Liver (tissue), 10 donors: ENCODE measurements at places on chromosomes 4 and X.

DNA sequence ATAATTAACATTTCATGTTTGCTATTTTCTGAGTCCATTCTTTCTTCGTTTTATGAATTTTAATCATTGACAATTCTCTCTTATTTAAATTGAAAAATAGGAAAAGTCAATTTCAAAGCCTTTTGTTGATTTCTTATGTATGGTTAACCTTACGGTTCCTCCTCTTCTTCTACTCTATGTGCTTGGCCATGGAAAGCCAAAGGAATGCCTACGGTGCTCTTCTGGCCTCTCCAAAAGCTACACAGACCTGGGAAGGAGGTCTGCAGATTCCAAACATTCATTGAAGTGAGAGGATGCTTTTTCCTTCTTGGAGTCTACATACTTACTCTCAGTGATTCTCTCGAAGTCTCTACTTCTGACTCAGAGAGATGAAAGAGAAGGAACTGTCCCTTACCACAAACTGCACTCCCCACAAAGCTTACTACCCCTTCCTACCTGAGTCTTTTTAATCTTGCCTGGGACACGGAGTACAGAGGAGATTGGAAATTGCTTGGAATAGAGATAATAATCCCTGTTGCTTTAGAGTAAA, 863.1 kb upstream of the FTHL17 start:
- DNase-seq = no peak

- no peak for DNase-seq
These were observed 391.1 kb downstream of the STIM2 start for GRCh38 chr4:27251771-27252170.

DNA sequence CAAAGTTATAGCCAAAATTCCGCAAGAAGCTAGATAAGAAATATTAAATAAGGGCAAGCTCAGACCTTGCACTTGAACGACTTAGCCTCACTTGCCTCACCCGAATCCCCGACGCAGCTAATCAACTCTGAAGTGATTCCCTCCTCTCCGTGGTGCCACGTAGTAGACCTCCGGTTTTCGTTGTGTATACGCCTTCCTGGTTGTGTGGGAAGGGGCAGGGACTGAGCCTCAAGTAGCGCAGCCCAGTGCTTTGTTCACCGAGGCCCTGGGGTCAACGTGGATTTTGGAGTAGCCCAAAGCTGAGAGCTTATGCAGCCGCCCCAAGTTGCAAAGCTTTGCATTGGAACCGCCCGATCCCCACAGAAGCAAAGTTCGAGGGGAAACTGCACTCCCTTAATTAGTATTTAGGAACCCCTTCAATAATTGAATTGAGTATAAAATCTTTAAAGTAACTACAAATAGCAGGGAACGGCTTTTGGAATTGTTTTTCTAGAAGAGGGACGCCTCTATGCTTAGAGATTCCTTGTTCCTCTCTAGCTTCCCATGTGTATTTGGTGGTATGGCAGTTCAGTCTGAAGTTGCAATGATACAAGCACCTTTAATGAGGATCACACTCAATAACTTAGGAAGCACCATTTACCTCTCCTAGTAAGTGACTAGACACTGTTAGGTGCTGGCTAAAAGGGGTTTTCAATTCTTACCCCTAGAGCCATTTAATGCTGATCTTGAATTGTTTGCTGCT, 55.7 kb downstream of the LINC00632 start:
- no peak for DNase-seq

- DNase-seq = no peak
These were observed 123.7 kb upstream of the KCNIP4 start for GRCh38 chr4:22072240-22072639.

DNA sequence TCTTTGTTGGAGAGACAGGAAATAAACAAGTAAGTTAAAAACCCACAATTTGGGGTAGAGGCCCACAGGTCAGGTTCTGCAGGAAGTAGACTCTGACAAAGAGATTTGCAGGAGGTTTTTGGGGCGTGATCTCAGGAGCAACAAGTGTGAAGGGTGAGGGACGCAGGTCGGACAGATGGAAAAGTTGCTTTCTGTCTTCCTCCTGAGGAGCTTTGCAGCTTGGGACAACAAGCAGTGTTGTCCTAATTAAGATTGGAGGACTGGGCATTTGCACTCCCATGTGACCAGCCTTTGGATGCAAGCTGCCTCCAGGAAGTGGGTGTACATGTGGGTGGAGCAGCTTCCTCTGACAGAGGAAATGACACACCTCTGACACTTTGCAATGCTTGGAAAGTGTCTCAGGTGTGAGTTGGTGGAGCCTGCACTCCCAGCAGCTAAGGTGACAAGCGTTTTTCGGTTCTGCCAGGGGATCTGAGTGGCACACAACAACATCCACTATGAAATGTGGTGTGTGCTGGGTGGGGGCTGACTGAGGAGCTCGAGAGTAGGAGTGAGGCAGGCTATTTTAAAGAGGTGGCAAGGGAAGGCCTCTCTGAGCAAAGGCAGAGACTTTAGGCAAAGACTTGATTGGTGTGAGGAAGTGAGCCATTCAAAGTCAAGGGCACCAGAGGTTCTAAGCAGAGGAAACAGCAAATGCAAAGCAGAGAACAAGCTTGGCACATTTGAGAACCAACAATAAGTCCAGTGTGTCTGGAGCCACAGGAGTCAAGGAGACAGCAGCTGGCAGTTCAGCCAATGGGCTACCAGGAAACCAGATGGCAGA, 339.8 kb upstream of the GATB start:
- no peak for DNase-seq

- DNase-seq = no peak
These were observed 557 bp upstream of the KDR start for GRCh38 chr4:55125763-55126541.

DNA sequence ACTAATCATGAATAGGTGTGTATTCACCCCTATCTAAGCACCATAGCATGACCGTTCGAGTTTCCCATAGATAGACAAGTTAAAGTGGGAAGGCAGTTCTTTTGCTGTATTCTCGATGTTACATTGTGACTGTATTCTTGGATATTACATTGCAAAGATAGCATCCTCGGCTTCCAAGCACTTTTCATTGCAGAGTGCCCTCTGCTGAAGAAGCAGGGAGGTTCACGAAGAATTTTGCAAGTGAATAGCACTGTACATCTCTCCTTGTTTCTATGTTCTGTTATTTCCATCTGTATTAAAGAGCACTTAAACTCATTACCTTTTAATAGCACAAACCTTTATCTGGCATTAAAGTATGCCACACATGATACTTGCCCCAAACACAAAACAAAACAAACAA, 426.7 kb upstream of the ARX start:
- no peak for DNase-seq

GRCh38 chrX:49139713-49140112, 16.2 kb upstream of the GPKOW start:
- no peak for DNase-seq

- DNase-seq = no peak
These were observed 98.5 kb downstream of the NSUN7 start for GRCh38 chr4:40848251-40848650.

GRCh38 chr4:35538807-35539206, 705.5 kb downstream of the ARAP2 start:
- DNase-seq = no peak

DNA sequence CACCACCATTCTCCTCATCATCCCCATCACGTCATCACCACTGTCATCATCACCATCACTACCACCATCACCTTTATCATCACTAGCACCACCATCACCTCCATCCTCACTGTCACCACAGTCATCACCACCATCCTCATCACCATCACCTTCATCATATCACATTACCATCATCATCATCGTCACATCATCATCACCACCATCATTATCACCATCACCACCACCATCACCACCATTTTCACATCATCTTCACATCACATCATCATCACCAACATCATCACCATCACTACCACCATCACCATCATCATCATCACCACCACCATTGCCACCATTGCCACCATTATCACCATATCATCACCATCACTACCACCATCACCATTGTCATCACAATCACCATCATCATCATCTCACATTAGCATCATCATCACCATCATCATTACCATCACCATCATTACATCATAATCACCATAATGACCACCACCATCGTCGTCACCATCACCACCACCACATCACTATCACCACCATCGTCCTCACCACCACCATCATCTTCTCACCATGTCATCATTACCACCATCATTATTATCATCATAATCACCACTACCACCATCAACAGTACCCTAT, 46.3 kb upstream of the NKX1-1 start:
- no peak for DNase-seq

- no peak for DNase-seq
These were observed 909 bp upstream of the PRKG2 start for GRCh38 chr4:81215931-81216330.

DNA sequence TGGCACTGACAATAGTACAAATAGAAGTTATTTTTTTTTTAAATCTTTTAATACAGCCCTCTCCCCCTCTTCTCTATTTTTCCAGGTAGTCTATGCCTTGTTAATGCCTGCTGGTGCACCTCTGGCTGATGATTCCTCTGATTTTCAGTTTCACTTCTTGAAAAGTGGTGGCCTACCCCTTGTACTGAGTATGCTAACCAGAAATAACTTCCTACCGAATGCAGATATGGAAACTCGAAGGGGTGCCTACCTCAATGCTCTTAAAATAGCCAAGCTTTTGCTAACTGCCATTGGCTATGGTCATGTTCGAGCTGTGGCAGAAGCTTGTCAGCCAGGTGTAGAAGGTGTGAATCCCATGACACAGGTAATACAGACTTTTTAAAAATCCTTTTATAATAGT, 99.1 kb downstream of the USP9X start:
- DNase-seq = no peak

GRCh38 chr4:60938621-60939020, 261.5 kb upstream of the ADGRL3 start:
- no peak for DNase-seq

DNA sequence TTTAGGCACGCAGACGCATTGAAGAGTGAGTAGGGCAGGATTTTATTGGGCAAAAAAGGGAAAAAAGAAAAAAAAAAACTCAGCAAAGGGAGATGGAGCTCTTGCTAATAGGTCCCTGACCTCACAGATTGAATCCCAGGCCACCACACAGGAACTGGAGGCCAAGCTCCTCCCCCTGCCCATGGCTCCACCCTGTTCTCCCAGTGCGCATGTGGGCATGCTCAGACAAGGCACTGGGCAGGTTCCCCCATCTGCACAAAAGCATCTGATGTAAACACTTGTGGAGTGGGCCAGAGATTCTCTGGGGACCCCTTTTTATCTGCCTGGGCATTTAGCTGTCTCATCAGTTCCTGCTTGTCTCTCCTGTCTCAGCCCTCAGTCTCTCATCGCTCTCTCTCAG, 9.5 kb downstream of the FRMD7 start:
- DNase-seq = no peak

DNA sequence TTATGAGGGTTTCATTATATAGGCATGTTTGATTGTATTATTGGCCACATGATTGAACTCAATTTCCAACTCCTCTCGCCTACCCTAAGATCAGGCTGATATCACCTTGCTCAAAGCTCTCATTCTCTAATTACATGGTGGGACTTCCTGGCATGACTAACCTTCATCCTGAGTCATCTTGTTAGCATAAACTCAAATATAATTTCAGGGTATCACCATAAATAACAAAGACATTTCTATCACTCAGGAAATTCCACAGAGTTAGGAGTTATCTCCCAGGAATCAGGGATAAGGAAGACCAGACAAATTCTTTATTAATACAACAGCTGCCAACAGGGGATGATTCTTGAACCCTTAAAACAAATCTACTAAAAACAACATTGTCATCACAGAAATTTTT, 90.7 kb downstream of the NDST3 start:
- DNase-seq = no peak
